Activated CD8-positive, alpha-beta memory T cell treated with anti-CD3 and anti-CD28 coated beads for 36 hours (primary cell): ENCODE measurements at places on chromosomes 3 and 15. TPM values are rescaled to one million over a fixed set of nuclear protein-coding genes. Genes with fewer than 3 reads are reported as not detected.

HESX1 gene
- total RNA-seq: 0.57 TPM

CKMT1A gene
- total RNA-seq: not detected

ILDR1 gene
- not detected for total RNA-seq

ACTR8 gene
- total RNA-seq: 34.6 TPM

SLC6A1 gene
- not detected for total RNA-seq

A4GNT gene
- not detected for total RNA-seq
